ENCODE measurements at places on chromosomes 7 and 10.

DNA sequence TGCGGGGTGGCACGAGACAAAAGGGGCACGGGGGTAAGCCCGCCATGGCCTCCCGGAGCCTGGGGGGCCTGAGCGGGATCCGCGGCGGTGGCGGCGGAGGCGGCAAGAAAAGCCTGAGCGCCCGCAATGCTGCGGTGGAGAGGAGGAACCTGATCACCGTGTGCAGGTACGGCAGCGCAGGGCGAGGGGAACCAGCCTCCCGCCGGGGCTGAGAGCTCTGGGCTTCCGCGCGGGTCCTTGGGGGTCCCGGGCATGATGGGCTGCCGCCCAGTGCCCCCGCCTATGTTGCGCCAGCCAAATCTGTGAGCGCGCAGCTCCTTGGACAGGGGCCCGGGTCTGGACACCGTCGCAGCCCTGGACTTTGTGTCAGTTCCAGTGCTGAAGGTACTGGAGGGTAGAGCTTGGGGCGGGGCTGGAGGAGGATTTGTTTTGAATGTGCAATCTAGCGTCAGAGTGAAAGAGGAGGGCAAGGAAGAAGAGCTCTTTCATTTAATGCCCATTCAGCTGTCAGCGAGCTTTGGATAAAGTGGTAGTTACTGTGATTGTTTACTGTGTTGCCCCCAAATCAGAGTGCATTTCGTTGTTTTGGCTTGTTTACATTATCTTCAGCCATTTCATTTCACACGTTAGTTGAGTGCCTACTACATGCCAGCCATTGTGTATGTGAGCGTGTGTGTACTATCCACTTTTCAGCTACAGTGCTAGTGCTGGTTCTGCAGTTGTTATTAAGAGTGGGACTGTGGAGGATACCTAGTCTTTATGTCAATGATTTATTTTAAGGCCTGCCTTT lies 777 bp downstream of the RUNDC3B start:
- no peak for DNase-seq

DNA sequence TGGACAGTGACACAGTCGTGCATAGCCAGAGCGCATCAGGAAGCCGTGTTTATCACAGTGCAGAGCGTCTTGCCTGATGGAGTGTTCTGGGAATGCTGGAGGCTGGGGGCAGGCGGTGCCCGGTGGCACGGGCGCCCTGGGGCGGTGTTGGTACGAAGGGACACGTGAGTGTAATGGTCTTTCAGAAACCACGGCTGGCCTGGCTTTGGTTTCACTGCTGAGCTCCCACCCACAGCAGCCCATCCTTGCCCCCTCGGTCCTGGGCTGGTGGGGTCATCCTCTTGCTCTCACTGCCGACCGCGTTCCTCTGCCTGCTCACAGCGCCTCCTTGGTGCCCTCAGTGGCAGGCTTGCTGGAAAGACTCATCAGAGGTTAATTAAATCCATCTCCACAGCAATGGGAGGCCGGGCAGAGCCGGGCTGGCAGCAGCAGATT lies 50.6 kb downstream of the NKX6-2 start:
- DNase-seq, result no peak

GRCh38 chr7:139973101-139974050 lies 89.4 kb downstream of the PARP12 start:
- no peak for DNase-seq

DNA sequence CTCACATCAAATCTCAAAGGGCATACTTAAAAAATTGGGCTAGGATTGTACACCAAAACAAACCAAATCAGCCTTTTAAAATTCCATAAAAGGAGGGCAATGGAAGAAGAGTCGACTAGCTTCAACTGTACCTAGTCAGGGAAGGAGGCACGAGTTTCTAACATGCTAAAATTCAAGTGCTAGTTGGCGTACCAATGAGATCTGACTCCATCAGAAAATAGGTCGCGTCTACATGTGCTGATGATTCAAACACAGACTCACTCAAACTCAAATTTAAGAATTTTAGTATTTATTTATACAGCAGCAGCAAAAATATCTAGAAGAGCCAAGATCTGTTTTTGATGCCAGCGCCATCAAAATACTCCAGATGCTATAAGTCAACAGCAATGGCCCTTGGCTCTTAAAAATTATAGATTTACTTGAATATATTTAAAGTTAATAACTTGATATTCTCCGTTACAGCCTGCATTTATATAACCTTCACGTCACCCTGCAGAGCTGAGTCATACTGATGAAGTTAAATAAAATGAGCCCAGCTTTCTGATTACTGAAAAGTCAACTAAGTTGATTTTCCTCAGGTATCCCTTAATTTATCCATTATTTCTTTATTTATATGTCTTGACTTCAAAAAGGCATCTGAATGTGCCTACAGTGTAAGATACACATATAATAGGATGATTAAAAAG lies 302.1 kb upstream of the IMMP2L start:
- no peak for DNase-seq

DNA sequence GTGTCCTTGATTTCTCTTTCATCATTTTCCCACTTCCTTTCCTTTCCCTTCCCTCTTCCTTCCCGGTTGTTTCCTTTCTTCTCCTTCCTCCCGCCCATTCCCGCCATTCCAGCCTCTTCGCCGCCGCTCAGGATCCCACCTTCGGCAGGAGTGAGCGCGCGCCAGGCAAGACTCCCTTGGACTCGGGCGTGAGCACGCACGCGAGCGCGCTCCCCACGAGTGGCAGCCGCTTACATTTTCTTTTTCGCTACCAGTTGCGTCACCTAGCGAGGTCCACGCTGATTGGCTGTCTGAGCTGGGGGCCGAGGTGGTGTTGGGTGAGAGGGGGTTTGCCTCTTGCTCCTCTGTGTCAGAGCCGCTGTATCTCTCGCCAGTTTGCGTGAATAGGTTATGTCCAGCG lies 11.8 kb downstream of the ZAN start:
- no peak for DNase-seq
